ENCODE measurements at places on chromosomes 4 and X. TPM values are rescaled to one million over a fixed set of nuclear protein-coding genes. Genes with fewer than 3 reads are reported as not detected.

- peak; percentile 17 for DNase-seq
These were observed 136.4 kb downstream of the REPS2 start for GRCh38 chrX:17082831-17083230.

- DNase-seq: no peak
These were observed 87.2 kb downstream of the FRYL start for GRCh38 chr4:48692897-48693296.

The PPP1R2C gene
- total RNA-seq: not detected

DNA sequence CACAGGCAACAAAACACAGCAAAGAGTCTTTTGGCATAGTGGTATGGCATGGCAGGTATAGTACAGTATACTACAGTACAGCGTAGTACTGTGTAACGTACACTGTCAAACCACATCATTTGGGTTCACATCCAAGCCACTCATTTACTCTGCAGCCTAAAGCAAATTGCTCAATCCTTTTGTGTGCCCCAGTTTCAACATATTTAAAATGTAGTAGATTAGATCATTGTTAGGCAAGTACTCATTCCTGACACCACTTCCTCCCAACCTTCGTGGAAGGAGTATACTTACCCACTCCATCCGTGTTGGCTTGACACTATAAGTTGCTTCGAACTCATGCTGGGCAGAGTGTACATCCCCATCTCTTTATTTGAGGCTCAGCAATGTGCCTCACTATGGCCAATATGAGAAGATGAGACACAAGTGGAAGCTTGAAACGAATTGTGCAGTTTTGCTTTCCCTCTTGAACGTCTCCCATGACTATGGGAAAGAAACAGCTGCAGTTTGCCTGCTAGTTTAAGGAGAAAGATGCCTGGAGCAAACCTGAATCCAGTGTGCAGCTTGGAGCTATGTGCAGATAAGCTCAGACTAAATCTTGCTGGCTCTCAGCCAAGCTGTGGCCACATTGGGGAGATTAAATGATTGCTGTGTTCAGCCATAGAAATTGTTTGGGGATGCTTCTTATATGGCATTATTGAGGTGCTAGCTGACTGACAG lies 85.7 kb upstream of the TBL1X start:
- no peak for DNase-seq

- no peak for DNase-seq
These were observed 12.5 kb downstream of the RASGEF1B start for GRCh38 chr4:81459228-81459627.

DNA sequence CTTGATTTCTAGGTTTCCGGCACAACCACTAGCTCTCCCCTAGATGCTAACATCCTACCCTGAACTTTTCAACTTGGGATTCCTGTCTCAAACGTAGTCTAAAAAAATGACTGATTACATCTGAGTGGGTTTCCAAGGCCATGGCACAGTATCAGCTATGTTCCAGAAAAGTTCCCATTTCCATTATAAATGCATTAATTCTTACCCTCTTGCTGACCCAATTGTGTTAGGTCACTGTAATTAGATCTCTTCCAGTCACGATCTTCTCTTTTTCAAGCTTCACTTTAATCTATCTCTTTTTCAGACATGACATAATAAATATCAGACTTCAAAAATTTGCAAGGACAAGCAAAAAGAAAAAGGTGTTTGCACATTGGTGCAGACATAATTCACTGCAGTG lies 50.6 kb upstream of the PDE5A start:
- DNase-seq: no peak

GRCh38 chrX:119605464-119606279 lies 552 bp downstream of the NKRF start:
- DNase-seq: no peak

- no peak for DNase-seq
These were observed 120.7 kb upstream of the TSPAN5 start for GRCh38 chr4:98779088-98779487.

The HSPA4L gene
- total RNA-seq: 33.9 TPM

DNA sequence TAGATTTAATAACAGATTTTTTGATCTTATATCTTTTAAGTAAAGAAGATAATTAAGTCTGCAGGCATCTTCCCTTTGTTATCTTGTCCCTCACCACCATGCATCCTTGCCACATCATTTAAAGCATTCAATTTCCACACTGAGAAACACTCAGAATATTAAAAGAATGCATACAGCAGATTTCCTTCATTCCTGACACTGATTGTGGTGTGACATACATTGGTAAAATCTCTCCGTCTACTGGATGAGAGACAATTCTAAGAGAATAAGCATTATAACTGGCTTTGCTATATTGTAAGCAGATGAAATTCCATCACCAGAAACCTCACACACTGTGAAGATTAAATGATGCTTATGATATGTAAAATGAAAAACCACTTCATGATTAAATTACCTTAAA lies 97.4 kb upstream of the TRPC5OS start:
- DNase-seq: no peak

GRCh38 chrX:55161581-55161980 lies 58.6 kb upstream of the PAGE5 start:
- no peak for DNase-seq

The NAA11 gene
- 24.4 TPM for total RNA-seq

DNA sequence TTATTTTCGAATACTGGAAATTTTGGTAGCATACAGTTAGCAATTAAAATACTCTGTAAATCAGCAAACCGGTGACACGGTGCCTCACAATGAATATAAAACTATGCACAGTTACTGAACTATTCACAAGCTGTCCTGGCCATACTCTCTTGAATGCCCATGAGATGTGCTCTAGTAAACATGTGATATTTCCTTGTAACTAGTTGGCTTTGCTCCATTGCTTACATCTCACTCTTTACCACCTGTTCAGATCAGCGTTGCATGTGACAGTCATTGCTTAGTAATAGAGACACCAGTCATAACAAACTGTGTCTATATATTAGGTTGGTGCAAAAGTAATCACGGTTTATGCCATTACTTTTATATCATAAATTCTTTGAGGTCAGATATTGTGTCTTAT lies 897.9 kb upstream of the FTHL17 start:
- no peak for DNase-seq

GRCh38 chr4:85489273-85489981 lies 14.5 kb downstream of the ARHGAP24 start:
- DNase-seq: no peak

The CTPS2 gene
- 14.1 TPM for total RNA-seq

The DKK2 gene
- total RNA-seq: not detected

DNA sequence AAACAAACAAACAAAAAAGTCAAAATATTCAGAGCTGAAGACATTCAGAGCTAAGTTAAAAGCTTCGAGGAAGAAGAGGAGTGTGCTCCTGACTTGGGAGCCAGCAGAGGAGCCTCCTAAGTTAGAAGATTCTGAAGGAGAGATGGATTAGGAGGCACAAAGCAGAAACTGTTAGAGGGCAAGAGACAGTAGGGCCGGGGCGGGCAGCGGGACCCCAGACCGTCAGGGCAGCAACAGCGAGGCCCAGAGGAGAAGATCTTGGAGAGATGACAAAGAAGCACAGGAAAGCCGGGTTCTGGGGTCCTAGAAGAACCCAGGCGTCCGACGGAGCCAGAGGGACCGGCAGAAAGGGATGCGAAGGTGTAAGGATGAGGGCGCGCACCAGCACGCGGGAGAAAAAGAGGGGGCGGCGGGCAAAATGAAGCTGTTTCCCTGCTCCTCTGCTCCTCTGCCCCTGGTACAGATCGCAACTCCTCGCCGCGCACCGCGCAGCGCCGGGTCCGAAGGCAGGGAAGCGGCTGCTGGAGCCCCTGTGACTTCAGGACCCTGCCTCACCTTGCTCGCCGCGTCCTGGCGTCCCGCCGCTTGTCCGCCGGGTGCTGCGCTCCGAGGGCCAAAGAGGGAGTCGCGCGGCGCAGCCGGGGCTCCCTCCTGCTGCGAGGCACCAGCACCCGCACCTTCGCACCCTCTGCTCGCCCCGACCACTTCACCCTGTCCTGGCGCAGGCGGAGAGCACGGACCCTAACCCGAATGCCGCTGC lies 477 bp downstream of the KLHL13 start:
- no peak for DNase-seq

GRCh38 chrX:95662200-95662599 lies 1022.4 kb upstream of the DIAPH2 start:
- DNase-seq: no peak

The FRYL gene
- total RNA-seq: 24.1 TPM

The MXD4 gene
- total RNA-seq: 13.5 TPM

- DNase-seq: no peak
These were observed 197.2 kb downstream of the GPM6A start for GRCh38 chr4:175614890-175615289.

The TSR2 gene
- total RNA-seq: 27.4 TPM

GRCh38 chrX:56759736-56760409 lies 30.8 kb downstream of the NBDY start:
- DNase-seq: no peak

The NUDT6 gene
- 9.5 TPM for total RNA-seq

DNA sequence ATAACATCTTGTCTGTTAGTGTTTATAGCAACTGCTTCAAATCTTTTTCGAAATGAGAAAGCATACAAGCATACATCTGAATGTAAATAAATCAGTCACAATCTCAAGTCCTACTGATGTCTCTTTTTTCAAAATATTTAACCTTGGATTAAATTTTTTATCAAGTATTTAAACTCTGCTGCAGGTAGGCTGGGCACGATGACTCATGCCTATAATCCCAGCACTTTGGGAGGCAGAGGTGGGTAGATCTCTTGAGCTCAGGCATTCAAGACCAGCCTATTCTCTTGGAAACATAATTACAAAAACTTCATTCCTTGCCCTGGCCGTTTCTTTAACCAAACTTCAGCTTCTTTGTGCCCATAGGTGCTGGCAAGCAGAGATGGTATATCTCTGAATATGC lies 540.3 kb upstream of the GALNT7 start:
- DNase-seq: no peak

The ESX1 gene
- not detected for total RNA-seq

Data from K562 (cell line).